ENCODE measurements at places on chromosomes 5 and 9.

GRCh38 chr5:133734916-133735315 lies 122.6 kb upstream of the FSTL4 start:
- DNase-seq, result no peak

DNA sequence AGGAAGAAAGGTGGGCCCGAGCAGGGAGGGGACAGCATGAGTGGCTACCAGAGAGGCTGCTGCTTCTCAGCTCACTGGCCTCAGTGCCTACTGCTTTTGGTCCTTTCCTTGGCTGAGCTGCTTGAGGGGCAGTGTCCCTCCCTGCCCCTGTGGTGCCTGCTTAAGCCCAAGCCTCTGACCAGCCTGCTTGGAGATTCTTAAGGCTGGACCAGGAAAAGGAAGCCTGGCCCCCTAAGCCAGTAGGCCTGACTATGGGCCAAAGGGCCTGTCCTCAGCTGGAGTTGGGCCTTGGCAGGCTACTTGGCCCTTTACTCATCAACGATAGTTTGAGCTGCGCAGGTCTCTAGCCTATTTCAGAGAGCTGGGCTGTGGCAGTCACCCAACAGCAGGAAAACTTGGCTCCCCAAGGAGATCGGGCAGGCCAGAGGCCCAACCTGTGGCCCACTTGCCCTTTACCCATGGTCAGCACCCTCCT lies 24.9 kb downstream of the TCF7 start:
- DNase-seq, result no peak

- no peak for DNase-seq
Observed at GRCh38 chr5:133742431-133742988, 130.2 kb upstream of the FSTL4 start.

DNA sequence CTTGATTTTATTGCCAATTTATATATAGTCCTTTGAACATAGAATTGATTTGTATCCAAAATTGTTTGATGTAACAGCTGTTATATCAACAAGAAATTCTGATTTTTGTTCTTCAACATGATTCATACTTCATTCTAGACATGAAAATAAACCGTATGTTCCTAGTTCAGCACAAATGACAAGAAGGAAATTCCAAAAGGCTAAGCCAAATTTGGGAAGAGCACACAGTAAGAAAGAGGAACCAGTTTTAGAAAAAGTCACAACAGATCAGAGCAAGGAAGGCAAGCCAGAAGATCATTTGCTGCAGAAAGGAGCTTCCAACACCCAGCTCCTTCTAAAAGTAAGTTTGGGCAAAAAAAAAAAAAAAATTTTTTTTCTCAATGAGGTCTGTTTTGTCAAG lies 65.0 kb upstream of the MCCC2 start:
- DNase-seq, result no peak

All from activated CD4-positive, alpha-beta T cell treated with anti-CD3 and anti-CD28 coated beads for 1 hour (primary cell).